ENCODE measurements at places on chromosomes 13 and 19.

GRCh38 chr19:45527731-45528130 lies 20.5 kb downstream of the VASP start:
- DNase-seq = no peak

DNA sequence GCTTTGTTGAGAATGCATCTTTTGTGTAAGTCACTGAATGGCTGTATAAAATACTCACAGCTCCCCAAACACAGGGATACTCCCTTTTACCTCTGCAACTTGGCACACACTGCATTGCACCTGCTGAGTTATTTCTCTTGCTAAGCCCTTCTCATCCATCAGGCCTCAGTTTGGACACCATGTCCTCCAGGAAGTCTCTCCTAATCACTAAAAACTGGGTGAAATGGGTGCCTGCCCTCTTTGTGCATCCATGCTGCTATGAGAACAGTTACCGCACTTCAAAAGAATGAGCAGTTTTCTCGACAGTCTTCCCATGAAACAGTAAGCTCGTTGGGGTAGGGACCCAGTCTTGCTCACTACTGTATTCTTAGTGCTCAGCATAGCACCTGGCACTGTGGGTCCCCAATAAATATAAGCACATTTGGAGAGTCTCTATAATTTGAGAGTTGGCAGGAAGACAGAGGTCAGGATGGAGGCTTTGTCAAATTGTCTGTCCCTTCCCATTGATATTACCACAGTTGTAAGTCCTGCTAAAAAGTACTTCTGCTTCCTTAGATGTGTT lies 4.6 kb upstream of the SLC25A30 start:
- no peak for DNase-seq

GRCh38 chr19:15769586-15769985 lies 17.9 kb upstream of the OR10H5 start:
- no peak for DNase-seq

GRCh38 chr19:21970466-21970865 lies 40.3 kb downstream of the ZNF208 start:
- no peak for DNase-seq

DNA sequence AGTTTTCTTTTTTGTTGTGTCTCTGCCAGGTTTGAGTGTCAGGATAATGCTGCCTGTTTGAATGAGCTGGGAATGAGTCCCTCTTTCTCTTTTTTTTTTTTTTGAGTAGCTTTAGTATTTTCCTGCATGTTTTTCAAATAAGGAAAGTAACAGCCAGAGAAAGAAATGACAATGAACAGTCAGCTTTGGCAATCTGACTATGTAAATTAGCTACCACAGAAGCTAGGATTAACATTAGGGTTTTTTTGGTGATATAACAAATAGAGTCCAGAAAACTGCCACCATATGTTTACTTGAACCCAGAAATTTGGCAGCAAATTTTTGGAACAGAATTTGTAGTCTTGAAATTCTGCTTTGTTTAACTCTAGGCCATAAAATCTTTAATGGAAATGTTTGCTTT lies 50.5 kb downstream of the SGCG start:
- DNase-seq = no peak

- no peak for DNase-seq
These were observed at the start of gene PPP1R12C for GRCh38 chr19:55116859-55117662. PPP1R12C (minus strand) TSS chr19:55117637; CDS start chr19:55117543, 94 bp downstream.

DNA sequence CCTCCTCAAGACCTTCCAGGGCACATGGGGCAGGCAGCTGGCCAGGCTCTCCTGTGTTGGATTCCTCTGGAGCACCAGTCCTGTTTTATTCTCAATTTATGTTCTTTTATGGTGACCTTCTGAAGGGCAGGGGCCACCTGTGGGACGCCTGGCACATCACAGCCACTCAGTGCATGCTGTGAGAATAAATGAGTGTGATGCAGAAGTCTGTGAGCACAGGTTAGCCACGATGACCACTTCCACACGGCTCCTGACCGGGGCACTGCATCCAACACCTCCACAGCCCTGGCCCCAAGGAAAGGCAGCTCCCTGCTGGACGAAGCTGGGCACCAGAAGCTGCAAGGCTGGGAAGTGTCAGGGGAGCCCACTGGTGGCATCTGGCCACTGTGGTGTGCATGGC lies 122.8 kb downstream of the CRYL1 start:
- no peak for DNase-seq

DNA sequence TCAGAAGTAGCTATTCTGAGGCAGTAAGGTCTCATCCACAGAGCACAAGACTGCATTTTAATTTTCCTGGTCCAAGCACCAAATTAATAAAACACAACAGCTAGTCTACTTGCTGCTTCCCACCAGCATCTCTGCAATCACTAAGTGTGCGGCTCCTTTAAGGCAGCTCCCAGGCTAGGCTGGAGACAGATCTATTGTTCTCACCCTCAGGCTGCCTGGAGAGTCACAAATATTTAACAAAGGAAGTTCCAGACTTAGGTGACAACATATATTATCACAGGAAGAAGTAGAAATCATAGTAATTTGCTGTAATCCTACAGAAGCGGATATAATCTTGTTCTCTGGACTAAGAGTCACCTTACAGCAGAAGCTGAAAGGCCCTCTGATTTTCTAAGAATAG lies 2.2 kb upstream of the EID2 start:
- no peak for DNase-seq

All from stimulated activated CD4-positive, alpha-beta T cell treated with anti-CD3 and anti-CD28 coated beads, Interleukin-4, amount 100 ng/mL, for 48 hours (primary cell).